ENCODE measurements at places on chromosomes 6 and 20.

- peak; percentile 79 for DNase-seq
Observed at GRCh38 chr20:39268981-39269461, 306.9 kb downstream of the DHX35 start.

GRCh38 chr20:219290-220115, 7.6 kb upstream of the DEFB129 start:
- DNase-seq = no peak

DNA sequence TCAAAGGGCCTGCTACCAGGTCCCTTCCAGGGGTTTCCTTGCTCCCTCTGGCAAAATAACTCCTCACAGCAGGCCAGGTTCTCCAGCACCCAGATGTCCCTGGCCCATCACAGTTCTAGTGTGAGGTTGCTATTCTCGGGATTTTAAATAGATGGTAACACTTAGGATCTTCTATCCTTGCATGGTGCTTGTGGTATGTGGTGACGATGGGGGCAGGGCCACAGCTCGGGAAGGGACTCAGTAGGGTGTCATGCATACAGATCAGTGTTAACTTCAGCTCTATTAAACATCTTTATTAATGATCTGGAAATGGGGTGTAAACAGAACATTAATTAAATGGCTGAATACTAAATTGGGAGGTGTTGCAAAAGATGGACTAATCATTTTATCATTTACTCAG, 323.8 kb downstream of the QKI start:
- no peak for DNase-seq

- no peak for DNase-seq
Observed at GRCh38 chr6:49698478-49698877, 14.9 kb downstream of the CRISP2 start.

DNA sequence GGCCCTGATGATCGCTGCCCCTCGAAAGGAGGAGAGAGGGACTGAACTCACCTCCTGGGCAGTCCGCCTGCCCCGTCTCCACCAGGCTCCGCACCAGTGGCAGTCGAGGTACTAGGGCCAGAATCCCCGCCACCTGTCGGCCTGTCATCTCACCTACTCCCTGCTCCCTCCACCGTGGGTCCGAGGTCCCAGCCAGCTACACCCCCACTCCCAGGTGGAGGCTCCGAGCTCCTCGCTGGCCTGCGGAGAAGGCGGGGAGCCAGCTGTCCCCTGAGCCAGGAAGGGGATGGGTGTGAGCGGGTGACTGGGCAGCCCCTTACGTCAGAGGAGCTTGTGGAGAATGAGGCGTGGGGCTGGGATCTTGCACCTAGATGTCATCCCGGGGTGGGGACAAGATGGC, 1066.5 kb upstream of the MANEA start:
- peak; percentile 43 for DNase-seq

DNA sequence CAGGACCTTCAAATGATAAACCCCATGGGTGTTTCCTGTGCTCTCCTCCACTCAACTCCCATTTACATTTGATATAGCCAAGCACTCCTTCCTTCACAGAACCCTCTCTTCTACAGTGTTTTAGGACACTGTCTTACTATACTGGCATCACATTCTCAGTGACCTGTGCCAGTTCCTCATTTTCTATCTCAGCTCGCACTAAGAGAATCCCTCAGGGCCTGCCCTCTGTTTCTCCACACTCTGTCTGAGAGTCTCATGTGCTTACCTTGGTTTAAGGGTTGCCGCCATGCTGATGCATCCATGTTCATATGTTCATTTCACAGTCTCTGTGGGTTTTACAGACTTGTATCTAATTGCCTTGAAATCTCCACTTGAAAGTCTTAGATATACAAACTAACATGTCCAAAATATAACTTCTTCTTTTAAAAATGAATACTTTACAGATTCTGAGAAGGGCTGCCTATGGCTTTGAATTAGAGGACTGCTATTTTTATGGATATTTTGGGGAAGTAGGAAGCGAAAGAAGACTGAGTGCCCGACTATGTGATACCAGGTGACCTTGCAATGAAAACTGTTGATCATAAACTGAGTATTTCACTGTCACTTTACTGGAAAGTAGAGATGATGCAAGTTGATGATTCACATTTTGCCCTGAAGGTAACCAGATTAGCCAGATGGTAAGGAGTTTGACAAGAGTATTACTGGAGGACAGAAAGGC, 153.1 kb upstream of the SIM1 start:
- DNase-seq = no peak

GRCh38 chr20:15619341-15619740, 953.9 kb downstream of the KIF16B start:
- peak; percentile 63 for DNase-seq

DNA sequence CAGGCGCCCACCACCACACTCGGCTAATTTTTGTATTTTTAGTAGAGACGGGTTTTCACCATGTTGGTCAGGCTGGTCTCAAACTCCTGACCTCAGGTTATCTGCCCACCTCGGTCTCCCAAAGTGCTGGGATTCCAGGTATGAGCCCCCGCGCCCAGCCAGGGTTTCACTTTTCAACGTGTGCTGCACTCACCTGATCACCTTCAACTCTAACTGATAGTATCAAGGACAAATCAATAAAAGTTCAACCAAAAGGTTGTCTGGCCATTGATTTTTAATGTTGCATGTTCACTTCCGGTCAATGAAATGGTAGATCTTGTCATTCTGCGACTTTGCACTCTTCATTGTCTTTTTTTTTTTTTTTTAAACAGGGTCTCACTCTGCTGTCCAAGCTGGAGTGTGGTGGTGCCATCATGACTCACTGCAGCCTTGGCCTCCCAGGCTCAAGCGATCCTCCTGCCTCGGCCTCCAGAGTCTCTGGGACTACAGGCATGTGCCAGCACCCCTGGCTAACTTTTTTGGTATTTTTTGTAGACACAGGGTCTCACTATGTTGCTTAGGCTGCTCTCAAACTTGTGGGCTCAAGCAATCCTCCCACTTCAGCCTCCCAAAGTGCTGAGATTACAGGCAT, 37.3 kb downstream of the ZNF217 start:
- DNase-seq = no peak

GRCh38 chr6:85580118-85580877, 13.4 kb downstream of the SNX14 start:
- no peak for DNase-seq

- DNase-seq = no peak
Observed at GRCh38 chr20:6686171-6686570, 81.3 kb upstream of the BMP2 start.

GRCh38 chr6:162539321-162539720, 188.2 kb downstream of the PRKN start:
- no peak for DNase-seq

GRCh38 chr6:14549304-14549770, 431.8 kb downstream of the CD83 start:
- no peak for DNase-seq

GRCh38 chr20:57785061-57785460, 75.2 kb upstream of the PMEPA1 start:
- peak; percentile 28 for DNase-seq

DNA sequence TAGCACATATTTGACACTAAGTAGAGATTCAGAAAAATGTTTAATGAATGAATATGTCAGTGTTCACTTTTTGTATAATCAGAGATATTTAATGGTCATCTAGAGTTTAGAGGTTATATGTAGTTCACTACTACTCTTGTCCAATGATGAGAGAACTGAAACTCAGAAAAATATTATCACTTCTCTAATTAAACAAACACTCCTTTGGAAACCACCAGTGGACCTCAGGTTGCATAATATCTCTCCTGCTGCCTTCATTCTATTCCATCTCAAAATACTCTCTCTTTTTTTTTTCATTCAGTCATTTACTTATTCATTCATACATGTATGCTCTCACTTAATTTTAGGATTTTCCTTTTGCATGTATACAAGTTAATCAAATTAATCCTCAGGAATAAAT, 423.1 kb upstream of the RNF217 start:
- DNase-seq = no peak

DNA sequence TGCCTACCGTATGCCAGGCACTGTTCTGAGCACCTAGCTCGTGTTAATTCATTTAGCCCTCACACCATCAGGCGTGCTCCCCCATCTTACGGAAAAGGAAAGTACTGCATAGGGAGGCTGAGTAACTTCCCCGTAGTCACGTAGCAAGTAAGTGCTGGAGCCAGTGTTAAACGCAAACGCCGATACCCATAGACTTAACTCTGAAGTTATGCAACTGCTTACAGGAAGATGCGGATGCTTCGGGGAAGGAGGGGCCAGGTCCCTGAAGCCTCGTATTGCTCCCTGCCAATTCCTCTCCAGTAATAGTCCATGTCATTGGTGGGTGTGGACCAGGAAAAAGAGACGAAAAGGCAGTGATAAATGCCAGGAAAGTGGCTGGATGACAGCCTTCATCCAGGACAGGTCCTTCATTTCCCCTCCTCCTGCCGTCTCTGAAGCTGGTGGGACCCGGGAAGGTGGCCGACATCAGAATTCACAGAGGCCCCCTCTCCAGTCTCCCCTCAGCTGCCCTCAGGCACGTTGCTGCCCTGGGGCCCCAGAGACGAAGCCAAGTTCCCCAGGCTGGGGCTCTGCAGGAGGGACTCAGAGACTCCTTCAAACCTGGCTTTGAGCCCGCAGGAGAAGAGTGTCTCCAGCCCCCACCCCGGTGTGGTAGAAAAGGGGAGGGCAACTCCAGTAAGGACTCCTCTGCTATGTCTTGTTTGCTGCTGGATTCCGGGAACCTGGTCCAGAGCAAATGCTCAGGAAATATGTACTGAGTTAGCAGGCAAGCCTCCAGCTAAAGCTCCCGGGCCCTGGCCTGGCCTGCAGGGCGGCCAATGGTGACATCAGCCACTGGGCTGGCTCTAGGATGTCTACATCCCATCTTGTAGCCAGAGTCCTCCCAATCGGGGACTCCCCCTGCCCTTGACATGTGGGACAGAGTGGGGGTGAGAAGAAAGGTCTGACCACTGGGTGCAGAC, 37.8 kb downstream of the RAB44 start:
- peak; percentile 76 for DNase-seq

Measured in islet precursor cell (in vitro differentiated cells).